ENCODE measurements at places on chromosomes 13 and 19. TPM values are rescaled to one million over a fixed set of nuclear protein-coding genes. Genes with fewer than 3 reads are reported as not detected.

TPP2 gene
- total RNA-seq = 41.1 TPM

KLK15 gene
- total RNA-seq = not detected

KLHL1 gene
- not detected for total RNA-seq

HIPK4 gene
- not detected for total RNA-seq

VSIG10L gene
- total RNA-seq = 1.3 TPM

CRX gene
- total RNA-seq = not detected

CKAP2 gene
- 43.7 TPM for total RNA-seq

TUBB4A gene
- 0.60 TPM for total RNA-seq

ZNF729 gene
- not detected for total RNA-seq
